Cortex of kidney (tissue), 1 donor: ENCODE measurements at places on chromosomes 6 and 20.

DNA sequence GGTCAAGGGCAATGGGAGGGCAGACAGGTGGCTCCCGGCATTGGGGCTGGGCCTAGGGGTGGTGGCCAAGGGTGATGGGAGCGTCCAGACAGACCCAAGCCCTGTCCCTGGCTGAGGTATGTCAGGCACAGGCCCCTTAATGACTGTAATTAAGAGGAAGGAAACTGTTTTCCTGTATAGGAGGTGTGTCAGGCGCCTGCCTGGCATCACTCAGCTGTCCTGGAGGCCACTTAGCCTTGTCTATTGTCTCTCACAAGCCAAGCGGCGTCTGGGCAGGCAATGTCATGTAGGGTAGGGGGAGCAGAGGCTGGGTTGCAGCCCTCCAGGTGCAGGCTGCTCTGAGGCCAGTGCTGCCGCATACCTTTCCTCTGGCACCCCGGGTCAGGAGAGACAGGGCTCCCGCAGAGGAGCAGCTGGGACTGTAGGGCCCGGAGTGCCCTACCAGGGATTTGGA lies 3.9 kb upstream of the FAM83C start:
- DNase-seq, result no peak

DNA sequence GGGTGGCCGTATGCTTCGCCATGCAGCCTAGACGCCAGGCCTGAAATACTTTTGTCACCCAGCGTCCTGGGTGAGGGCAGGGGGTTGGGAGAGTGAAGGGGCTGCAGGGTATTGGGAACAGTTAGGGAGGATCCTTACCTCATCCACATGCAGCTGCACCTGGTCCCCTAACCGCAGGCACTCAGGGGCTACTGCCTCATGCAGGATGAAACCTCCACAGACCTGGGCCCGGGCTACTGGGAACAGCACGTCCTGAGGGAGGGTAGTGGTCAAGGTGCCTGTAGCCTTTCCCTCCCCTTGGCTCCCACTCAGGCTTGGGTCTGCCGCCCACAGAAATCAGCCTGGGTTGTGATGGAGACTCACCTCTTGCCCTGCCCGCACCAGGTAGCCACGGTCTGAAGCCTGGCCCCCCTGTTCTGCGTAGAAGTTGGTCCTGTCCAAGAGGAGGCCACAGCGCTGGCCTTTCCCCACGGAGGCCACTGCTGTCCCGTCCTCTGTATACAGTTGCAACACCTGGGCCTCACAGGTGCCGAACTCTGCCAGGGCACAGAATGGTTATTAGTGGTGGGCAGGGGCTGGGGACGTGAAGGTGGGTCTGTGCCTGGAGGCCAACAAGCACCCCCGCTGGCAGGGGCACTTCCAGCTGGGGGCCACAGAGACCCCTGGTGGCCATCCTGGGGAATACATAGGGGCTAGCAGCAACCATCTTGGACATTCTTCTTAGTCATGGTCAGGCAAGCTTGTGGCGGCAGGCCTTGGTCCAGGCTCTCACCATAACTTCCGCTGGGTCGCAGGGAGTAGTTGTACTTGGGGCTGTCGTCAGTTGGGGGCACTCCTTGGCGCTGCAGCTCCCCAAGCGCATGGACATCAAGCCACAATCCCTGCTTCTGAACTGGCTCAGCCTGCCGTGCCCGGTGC lies 8.6 kb downstream of the AARS2 start:
- DNase-seq, result no peak

DNA sequence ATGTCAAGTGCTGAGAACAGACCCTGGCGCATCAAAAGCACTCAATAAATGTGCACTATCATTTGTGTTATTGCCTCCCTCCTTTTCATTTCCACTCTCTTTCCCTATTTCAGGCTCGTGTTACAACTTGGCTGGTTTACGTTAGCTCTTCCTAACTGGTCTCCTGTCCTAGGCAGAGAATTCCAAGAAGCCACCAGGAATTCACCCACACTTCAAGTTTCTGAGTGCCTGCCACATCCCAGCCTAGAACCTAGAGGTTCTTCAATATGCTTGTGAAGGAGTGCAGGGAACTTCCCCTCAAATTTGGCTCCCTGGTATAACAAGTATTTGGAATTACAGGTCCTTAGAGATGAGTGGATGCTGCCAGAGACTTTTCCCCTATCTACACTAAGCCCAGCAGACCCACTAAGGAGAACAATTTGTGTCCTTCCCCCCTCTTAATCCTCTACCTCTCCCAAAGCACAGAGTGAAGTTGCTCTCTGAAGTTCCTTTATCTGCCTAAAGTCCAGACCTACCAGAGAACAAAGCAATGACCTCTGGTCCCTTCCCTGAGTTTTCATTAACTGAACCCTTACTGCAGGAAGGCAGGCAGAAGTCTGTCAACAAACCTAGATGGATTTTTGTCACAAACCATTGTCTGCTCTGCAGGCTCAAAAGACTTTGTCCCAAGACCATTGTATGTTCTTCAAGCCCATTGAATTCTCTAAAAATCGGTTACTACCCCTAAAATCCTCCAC lies 201.6 kb upstream of the JARID2 start:
- DNase-seq, result no peak

GRCh38 chr6:161200610-161201370 lies 73.1 kb downstream of the AGPAT4 start:
- DNase-seq, result no peak

DNA sequence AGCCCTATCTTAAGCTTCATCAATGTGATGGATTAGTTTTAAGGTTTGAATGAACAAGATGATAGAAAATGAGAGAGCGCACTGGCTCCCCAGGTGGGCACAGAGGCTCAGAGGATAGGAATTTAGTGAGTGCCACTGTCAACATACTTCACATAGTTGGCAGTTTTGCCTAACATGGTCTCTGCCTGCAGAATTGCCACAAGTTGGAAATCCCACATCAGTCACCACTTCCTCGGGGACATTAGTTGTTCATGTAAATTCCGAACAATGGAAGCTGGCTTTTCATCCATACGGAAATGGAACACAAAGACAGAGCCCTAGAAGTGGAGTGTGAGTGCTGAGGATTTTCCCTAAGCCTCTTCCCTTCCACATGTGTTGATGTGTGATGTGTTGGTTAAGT lies 123.9 kb upstream of the PHACTR1 start:
- DNase-seq, result no peak
